ENCODE measurements at places on chromosomes 16 and 17.

DNA sequence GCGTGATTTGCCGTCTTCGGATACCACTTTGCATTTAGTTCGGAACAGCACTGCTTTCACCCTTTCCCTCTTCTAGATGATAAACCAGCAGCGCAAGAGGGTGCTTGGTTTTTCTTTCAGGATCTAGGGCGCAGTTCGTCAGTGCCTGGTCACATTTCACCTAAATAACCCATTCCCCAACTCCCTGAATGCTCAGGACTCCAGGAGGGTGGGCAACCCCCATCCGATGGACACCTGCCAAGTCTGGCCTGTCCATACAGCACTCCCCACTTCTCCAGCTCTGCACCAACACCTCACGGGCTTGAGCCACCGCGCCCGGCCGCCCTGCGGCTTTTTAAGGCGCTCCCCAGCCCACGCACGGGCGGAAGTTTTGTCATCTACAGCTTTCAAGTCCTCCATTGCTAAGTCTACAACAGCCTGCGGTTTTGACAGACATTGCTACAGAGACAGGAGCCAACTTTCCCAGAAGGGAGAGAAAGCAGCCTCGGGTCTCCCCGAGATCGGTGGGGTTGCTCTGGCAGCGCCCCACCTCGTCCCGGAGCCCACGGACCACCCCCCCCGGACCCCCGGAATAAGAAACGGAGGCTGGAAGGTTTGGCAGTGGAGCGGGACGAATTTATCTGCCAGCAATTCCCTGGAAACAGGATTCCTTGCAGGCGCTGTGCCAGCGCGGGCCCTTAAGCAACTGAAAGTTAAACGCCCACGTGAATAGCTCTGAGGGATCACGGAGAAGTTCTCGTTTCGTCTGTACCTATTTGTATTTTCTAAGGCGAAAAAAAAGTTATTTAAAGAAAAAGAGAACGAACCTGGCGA, 38.6 kb upstream of the SLFN13 start:
- peak; percentile 71 for DNase-seq

GRCh38 chr17:20989991-20990855, 52.6 kb downstream of the USP22 start:
- no peak for DNase-seq

GRCh38 chr16:57713596-57713995, 19.0 kb downstream of the DRC7 start:
- DNase-seq: no peak

- DNase-seq: no peak
These were observed 22.8 kb upstream of the WFDC1 start for GRCh38 chr16:84271866-84272265.

DNA sequence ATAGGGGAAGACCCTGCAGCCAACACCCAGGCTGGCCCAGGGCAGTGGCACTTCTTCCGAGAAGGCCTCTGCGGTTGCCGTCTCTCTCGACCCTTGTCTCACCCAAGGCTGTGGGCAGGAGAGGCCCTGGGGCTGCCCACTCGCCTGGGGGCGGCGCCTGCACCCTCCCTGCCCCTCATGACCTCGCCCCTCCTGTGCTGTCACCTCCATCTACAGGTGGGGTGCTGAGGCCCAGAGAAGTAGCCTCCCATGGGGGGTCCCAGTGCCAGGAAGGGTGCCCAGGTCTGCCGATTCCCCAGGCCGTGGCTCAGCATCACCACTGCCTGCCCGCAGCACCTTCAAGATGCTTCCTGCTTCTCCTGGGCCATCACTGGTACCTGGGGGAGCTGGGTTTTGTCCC, 992 bp downstream of the NLRC3 start:
- DNase-seq: no peak

DNA sequence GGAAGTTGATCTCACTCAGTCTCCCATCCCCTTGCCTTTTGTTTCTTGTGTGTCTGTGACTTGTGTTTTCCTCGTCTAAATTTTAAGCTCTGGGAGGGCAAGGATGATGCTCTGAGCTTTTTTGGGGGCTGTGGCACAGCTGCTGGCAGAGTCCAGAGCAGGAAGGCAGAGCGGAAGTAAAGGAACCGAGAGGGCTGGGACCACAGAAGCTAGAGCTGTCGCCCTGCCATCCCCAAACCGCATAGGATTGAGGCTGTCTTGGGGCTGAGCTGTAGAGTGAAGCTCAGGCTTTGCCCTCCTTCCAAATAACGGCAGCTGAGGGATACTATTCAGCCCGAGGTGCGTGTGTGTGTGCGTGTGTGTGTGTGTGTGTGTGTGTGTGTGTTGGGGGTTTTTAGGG, 3.8 kb upstream of the DNAH2 start:
- DNase-seq: no peak

GRCh38 chr16:67397036-67397801, 3.9 kb upstream of the TPPP3 start:
- DNase-seq: no peak

DNA sequence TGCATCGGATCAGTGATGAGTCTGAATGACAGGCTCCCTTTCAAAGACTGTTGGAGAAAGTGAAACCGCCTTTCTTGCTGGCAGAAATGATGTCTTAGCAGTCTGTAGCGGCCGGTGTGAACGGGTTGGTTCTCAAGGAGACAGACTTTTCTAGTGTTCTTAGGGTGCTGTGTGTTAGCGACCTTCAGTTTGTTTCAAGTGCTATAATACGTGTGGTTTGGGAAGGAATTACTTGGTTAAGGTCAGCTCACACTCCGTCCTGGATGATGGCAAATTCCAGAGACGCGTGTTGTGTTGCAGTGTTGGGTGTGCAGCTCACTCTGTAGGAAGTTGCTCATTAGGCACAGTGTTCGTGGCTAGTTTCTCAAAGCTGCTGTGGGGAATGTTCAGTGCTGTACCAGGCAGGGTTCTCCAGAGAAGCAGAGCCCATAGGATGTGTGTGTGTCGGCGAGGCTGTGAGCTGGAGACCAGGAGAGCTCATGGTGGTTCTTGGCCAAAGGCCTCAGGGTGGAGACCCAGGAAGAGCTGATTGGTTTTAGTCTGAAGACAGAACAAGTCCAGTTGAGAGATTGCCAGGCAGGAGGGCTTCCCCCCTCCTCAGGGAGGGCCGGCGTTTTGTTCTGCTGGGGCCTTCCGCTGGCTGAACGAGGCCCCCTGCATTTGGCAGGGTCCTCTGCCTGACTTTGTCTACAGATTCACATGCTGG, 37.6 kb downstream of the ZNF750 start:
- no peak for DNase-seq

DNA sequence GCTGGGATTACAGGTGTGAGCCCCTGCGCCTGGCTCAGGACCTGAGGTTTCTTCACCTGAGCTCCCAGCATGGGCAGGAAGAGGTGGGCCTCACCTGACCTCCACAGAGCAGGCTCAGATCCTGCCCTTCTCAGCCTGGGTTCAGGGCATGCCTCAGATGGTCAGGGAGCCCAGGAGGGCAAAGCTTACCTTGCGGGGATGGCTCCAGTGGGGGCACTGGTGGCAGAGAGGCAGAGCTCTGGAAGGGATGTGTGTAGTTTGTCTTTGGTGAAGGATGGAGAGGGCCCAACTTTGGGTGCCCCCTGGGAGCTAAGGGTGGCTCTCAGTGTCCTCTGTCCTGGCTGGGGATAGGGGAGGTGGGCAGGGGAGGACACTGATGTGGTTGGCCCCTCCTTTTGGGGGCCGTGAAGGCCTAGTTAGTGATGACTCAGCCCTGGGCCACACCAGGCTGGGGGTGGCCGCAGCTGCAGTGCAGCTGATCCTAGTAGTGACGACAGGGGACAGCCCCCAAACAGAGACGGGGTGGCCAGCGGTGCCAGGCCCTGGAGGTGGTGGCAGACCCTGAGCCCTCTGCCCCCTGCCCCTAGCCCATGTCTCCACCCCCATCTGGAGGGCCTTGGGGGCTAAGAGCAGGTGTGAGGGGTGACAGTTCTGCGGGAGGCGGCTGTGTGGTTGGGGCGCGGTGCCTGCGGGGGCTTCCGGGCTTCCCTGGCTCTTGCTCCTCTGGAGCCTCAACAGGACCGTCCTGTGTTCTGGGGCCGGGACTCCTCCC, 5.8 kb downstream of the NHERF2 start:
- no peak for DNase-seq

- DNase-seq: no peak
These were observed 17.8 kb downstream of the HS3ST6 start for GRCh38 chr16:1900452-1900774.

DNA sequence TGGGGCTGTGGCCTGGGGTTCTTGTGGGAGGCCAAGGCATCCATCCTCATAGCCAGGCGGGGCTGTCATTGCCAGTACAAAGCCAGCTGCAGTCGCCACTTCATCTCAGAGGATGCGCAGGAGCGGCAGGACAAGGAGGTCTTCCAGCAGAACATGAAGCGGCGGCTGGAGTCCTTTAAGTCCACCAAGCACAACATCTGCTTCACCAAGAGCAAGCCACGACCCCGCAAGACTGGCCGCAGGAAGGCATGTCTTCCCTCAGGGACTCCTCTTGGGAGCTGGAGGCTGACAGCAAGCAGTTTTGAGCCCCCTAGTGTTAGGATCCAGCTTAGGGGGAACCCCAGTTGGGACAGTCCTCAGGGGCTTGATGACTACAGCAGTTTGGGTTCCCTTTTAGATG, 15.1 kb upstream of the PLEKHG4 start:
- DNase-seq: no peak

DNA sequence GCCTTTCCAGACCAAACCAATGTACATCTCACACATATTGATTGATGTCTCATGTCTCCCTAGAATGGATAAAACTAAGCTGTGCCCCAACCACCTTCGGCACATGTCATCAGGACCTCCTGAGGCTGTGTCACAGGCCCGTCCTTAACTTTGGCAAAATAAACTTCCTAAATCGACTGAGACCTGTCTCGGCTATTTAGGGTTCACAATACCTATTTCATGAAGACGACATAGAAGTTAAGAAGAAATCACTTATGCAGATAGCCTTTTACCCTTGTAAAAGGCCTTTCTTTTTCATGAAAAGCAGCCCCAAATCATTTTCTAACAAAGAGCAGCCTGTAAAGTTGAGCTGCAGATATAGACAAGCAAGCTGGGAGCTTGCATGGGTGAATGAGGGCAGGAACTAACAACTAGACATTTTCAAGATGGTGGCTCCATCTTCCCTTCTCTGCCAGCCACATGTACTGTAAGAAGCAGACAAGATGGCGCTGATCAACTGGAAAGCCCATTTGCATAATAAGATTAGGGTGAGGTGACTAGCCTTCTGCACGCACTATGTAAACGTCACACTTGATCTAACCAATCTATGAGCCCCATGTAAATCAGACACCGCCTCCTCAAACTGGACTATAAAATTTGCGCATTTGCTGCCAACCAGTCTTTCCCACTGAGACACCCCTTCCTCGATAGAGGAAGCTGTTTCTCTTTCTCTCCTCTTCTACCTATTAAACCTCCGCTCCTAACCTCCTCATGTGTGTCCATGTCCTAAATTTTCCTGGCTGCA, 4.7 kb upstream of the KDM8 start:
- no peak for DNase-seq

GRCh38 chr16:15919331-15919730, 30.1 kb upstream of the ABCC1 start:
- no peak for DNase-seq

DNA sequence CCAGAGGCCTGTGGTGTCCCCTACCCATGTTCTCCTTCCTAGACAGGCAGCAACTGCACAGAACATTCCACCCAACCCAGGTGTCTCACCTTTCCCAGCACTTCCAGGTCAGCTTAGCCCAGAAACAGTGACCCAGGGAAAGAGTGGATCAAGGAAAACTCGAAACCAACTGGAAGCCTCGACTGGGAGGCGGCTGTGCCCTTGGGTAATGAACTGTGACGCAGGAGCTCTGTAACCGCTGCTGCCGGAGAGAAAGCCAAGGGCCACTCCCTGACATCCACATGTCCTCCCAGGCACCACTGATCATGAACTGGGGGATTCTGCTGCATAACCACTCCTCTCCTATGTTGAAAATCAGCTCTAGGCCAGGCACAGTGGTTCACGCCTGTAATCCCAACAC, 34.4 kb downstream of the WDR59 start:
- no peak for DNase-seq

- DNase-seq: no peak
These were observed 170.2 kb downstream of the HS3ST3B1 start for GRCh38 chr17:14471052-14471451.

- no peak for DNase-seq
These were observed 3.1 kb downstream of the MT1E start for GRCh38 chr16:56628486-56629350.

GRCh38 chr17:78769196-78769773, 12.8 kb downstream of the CYTH1 start:
- DNase-seq: no peak

DNA sequence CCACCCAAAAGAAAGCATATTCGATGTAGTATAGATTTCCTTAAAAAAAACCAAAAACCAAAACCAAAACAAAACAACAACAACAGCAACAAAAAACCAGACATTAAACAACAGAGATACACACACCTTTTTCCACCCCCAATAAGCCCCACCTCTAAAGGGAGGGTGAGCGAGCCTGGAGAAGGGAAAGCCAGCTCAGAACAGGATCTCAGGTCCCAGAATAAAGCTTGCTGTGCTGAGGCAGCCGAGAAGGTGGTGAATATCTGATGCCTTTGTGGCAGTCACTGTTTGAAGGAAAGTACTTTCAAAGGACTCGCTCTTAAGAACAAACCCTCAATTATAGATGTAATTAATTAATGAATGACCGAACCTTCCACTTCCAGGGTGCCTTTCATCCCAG, 470 bp downstream of the KRT23 start:
- DNase-seq: no peak

GRCh38 chr17:66462010-66462409, 159.6 kb downstream of the PRKCA start:
- DNase-seq: no peak

Data from CD4-positive, alpha-beta T cell treated with Interferon gamma for 1 hour (primary cell).